ENCODE measurements at places on chromosomes 4 and X.

- peak; percentile 38 for DNase-seq
Measured at GRCh38 chr4:99033956-99034355, 38.4 kb downstream of the METAP1 start.

DNA sequence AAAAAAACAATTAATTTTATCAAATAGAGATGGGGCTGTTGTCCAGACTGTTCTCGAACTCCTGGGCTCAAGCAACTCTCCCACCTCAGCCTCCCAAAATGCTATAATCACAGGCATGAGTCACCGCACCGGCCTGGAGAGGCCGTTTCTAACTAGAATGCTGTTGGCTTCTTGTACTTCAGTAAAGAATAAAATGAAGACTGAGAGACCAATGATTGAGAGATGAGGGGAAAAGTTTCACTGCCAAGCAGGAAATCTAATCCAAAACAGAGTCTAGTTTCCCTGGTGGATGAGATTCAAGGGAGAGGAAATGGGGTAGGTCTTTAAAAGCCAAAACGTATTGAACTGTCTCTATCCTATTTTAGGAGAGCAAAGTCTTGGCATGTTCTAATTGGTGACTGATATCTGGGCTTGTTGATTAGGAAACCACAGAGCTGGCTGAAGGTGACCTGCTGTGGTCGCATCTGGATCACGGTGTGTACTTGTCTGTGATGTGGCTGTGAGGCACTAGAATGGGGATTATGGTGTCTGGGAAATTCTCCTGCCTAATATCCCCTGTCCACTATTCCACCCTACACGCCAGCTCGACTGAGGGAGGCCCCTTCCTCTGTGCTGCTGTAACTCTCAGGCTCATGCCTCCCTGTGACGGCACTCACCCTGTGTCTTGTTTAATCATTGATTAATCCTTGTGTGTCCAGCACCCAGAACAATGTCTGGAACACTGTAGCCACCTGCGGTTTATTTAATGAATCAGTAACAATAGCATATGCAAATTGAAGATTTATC lies 15.0 kb upstream of the TRIM2 start:
- DNase-seq: peak; percentile 64

GRCh38 chr4:41887277-41887676 lies 48.0 kb upstream of the TMEM33 start:
- DNase-seq: no peak

DNA sequence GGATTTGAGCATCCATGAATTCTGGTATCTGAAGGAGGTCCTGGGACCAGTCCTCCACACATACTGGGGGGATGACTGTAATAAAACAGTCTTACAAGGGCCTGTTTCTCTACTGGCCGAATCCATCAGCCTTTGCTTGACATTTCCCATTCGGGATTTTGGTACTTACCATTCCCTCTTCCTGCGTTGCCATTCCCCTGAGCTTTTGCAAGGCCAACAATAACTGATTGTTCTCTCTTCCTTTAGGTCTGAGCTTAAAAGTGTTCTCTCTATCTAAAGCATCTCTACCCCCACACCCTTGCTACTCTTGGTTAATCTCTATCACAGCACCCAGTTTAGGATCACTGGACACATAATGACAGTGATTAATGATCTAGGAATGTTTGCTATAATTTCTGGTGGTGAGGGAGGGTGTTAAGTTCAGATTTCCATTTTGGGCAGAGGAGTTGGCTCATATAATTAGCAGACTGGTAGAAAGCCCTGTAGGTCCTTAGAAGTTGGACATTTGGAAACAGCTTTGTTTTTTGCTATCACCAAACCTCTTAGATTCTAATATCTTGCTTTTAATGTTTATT lies 29.4 kb downstream of the TMA16 start:
- no peak for DNase-seq

DNA sequence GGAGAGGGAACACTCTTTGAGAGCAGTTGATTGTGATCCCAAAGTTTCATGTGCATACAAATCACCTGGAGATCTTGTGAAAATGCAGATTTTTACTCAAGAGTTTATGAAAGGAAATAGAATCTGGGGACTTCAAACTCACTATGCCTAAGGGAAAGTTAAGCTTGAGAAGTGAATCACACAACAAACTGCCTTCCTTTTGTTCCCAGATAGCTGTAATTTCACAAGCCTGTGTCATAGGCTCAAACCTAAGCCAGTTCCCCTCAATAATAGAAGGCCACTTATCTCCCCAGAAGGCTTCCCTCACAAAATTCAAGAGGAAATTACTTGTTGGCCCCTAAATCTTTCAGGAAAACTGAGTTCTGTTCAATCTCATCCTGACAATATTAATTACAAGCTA lies 132.8 kb upstream of the MAGEB16 start:
- no peak for DNase-seq

DNA sequence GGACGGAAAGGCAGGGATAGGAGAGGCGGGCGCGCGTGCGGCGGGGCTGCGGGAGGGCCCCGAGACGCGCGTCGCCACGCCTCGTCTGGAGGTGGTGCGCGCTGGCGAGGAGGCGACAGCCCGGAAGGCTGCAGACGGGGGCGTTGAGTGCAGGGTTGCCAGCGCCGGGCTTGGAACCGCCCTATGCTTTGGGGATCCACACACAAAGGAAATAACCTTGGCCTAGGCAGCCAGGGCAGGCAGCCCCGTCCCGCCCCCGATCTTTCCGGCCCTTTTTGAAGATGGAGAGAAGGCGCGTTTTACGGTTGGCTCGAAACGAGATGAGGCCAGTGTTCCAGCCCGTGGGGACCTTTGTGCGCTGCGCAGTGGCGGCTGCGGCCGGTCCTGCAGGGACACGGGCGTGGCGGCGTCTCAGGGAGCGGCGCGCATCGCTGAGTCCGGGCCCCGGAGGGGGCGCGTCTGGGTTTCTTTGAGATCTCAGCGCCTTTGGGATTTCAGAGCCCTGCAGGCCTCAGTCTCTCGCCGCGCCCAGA lies 50.8 kb upstream of the TRIM2 start:
- DNase-seq: peak; percentile 27

- DNase-seq: peak; percentile 75
Measured at GRCh38 chr4:127229855-127230608, 402.7 kb upstream of the INTU start.

DNA sequence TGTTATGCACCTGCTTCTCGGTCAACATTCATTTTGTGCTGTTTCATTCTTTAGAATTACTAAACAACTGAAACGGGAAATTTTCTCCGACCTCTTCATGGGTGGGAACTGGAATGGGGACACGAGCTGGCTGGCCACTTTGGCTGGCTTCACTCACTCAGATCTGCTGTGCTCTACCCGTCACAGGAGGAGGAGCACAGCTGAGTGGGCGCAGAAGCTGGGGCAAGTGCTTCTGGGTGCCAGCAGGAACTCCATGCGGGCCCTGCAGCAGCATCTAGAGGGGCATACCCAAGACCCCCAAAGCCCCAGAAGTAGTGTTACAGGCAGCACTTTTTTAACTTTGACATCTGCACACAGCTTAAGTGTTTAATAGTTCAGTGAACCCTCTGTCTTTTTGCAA lies 109.6 kb downstream of the TMEM144 start:
- DNase-seq: no peak

DNA sequence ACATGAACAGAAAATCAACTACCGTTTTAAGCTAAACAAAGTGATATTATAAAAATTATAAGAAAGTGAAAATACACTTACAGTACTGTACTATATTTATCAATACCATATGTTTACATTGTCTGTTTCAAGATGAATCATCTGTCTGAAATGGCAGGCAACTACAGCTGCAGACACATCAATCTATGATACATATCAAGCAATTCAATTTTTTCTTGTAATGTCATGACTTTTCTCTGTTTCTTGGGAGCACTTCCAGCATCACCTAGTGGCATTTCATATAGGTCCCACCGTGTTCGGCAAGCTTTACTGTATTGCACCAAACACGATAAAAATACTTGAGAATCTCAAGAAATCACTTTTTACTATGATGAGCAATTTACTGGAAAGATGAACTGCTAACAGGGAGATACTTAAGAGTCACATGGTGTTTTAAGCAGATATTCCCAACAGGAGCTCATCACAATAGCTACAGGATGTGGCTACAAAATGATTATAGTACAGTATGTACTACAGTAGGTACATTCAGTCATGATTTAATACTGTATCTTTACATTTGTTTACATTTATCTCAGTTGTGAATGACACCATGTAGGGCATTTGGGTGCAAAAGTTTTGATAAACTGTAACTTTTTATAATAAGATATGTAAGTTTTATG lies 207.4 kb downstream of the ADAM29 start:
- DNase-seq: peak; percentile 37

DNA sequence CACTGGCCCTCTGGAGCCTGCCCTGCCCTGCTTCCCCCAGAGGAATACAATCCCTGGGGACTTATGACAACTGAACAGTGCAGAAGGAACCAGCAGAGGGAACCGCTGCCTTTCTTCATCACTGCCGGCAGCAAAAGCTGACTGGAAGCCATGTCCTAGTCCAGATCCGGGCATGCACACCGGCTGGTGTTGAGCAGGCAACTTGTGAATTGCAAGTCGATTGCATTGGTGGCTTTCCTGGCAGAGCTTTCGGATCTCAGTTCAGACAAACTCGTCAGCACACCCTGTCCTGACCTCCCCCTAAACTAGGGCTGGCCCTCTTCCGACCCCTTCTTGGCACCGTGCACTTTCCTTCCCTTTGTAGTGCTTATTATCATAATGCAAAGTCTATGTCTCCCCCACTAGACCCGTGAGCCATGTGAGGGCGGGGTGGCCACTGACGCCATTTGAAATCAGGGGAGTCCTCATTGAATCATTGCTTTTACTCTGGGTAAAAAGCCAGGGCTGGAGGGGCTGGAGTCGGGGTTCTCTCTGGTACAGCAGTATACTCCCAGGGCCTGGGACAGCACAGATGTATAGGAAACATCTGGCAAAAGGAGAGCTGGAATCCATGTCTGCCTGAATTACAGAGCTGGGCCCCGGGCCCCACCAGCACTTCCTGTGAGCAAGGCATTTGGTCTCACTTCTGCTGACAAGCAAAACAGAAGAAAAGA lies 1.8 kb downstream of the ARHGAP4 start:
- DNase-seq: peak; percentile 45

GRCh38 chrX:129115935-129116334 lies 407.4 kb downstream of the SMARCA1 start:
- no peak for DNase-seq
